Posterior vena cava (tissue), 2 donors: ENCODE measurements at places on chromosomes 1 and 21. TPM values are rescaled to one million over a fixed set of nuclear protein-coding genes. Genes with fewer than 3 reads are reported as not detected.

DNA sequence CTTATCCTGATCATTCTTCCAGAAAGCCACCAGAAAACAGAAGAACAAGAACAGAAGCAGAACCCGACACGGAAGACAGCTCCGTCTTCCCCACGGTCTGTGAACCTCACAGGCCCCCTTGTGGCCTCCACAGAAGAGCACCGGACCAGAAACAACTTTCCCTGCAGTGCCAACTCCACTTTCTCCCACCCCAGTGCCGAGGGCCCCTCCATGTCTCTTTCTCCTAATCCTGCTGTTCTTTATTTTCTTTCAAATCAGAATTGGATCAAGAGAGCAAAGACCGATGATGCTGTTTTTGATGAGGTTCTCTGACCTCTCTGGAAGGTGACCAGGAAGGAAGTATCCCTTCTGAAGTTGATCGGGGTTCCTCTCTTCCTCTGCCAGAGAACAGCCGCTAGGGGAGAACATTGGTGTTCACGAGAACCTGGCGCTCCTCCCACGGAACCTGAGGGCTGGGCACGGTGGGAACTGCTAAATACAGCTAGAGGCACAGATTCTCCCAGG is 58.9 kb upstream of the CTTNBP2NL start:
- DNase-seq, result no peak

The ITGB2 gene
- total RNA-seq, result 122 TPM

DNA sequence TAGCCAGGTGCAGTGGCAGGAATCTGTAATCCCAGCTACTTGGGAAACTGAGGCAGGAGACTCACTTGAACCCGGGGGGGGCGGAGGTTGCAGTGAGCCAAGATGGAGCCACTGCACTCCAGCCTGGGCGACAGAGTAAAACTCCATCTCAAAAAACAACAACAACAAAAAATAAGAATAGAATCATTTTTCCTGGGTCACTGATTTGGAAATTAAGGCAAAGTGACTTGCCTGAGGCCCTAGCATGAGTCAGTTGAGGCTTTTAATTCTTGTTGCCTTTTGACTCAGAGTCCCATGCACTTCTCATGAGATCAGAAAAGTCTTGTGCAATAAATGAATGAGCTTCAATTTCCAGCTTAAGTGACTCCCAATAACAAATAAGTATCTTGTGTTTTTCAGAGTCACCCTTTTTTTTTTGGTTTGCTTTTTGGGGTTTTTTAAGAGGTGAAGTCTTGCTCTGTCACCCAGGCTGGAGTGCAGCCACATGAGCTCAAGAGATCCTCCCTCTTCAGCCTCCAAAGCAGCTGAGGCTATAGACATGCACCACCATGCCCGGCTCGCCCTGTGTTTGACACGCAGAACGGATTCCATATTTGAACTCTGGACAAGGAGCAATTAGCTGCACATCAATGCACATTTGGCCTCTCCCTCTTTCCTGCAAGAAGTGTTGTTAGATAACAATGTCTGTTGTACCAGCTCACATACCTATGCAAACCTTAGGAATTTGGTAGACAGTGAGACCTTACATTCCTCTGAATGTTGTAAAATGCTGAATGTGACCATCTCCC is 3.4 kb upstream of the PLEKHM2 start:
- DNase-seq, result no peak

DNA sequence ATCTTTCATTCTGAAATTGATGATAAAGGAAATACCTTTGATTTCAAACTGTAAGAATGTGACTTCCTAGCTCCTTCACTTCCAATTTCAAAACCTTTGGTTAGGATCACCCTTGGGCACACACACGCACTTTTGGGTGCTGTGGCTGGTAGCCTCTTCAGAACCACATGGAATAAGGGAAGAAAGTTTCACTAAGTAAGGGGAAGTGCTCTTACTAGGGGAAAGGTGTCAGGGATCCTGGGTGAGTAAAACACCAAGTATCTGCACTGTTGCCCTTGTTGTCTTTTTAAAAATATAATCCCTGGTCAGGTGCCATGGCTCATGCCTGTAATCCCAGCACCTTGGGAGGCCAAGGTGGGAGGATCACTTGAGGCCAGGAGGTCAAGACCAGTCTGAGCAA is 132.4 kb downstream of the SDCCAG8 start:
- DNase-seq, result no peak

The LRRN2 gene
- 13.6 TPM for total RNA-seq

The S100A8 gene
- 123 TPM for total RNA-seq

DNA sequence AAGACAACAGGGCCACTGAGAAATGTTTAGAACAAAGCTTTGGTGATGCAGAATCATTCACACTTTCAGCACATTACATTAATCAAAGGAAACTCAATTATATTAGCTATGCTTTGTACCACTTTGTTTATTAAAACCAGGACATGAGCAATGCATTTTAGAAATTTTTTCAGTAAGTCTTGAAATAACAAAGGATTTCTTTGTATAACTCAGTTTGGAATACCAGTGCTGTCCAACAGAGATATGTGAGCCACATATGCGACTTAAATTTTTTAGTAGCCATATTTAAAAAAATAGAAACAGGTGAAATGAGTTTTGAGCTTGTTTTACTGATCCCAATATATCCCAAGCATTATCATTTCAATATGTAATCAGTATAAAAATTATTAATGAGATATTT is 18.8 kb upstream of the F3 start:
- DNase-seq, result no peak

The SV2A gene
- 7.5 TPM for total RNA-seq

The SMPDL3B gene
- total RNA-seq, result 0.33 TPM

DNA sequence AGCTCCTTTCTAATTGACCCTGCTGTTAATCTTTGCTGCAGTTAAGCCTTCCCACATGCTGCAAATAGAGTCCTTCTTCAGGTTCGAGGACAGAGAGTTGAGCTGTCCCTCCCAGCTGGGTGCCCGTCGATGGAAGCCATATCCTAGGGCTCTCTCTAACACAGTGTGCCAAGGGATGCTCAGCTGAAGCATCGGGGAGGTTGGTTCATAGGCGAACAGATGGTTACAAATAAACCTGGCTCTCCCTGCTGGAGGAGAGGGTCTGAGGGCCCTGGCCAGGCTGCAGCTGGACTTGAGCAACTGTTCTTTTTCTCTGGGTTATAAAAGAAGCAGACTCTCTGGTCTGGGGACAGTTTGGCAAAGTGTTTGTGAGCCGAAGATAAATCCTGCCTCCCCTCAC is 120.3 kb upstream of the C8B start:
- DNase-seq, result no peak

The ERO1B gene
- 8.4 TPM for total RNA-seq

- no peak for DNase-seq
Measured at GRCh38 chr1:85168884-85169283, 31.9 kb downstream of the SYDE2 start.

DNA sequence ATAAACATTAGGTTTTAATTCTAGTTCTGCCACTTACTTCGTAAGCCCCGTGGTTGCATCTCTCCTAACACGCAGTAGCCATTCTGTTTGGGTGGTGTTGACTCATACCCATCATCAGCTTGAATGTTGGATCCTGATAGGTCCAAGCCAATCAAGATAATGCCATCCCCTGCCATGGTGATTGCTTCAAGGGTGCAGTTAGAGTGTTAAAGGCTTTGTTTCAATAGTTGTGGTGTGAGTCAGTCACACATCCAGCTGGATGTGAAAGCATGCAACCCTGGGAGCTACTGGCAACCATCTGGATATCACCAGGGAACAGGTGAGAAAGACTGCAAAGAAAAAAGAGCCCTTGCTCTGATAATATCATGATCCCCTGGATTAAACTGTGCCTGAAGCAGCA is 69.1 kb downstream of the OMA1 start:
- no peak for DNase-seq

GRCh38 chr1:221699577-221699976 is 42.3 kb downstream of the DUSP10 start:
- no peak for DNase-seq

DNA sequence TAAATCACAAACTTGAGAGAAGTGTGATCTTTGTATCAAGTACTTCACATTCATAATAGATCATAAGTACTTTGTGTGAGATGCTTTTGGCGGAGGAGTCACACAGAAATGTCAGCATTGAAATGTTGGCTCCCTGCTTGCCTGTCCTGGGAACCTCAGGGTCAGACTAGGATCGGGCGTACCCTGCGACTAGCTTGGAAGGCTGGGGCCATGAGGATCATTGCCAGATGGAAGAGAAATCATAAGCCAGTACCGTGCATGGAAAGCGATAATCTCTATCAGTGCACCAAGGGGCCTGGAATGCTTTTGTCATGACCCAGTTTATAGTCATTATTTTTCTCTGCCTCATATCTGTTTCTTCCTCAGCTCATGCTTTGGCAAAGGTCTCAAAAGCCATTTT is 35.5 kb downstream of the MTR start:
- DNase-seq, result no peak

DNA sequence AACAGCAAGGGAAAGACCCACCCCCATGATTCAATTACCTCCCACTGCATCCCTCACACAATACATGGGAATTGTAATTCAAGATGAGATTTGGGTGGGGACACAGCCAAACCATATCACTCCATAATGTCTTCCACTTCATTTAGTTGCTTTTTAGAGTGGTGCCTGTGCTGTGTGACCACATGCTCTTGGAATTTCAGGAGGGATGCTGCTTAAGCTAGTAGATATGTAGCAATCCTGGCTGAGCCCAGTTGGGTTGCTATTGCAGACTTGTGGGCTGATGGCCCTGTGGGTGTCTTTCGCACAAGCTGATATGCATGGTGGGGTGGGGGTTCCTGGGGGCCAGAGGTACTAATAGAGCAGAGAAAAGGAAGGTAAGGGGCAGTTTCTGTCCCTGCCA is 160.4 kb upstream of the SYT6 start:
- DNase-seq, result no peak
